ENCODE measurements at places on chromosomes 7 and 10.

DNA sequence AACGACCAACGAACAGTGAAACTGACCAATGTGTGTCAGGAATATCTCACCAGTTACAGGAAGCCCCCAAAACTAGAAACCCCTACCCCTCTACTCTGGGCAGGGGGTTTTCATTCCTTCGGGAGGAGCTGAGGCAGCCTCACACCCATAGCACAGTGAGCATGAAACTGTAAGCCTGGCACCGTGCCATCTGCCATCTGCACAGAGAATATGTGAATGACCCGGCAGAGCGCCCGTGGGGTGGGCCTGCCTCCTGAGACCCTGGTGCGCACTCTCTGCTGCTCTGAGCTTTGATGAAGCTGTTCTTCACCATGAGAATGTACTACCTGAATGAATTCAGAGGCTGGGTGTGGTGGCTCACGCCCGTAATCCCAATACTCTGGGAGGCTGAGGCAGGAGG is 27.1 kb downstream of the DAGLB start:
- DNase-seq, result no peak

GRCh38 chr7:149500201-149500600 is 2.6 kb upstream of the ZNF746 start:
- no peak for DNase-seq

GRCh38 chr7:129610709-129611245 is 743 bp upstream of the NRF1 start:
- no peak for DNase-seq

- DNase-seq, result no peak
Measured at GRCh38 chr7:84113906-84114850, 80.4 kb downstream of the SEMA3A start.

DNA sequence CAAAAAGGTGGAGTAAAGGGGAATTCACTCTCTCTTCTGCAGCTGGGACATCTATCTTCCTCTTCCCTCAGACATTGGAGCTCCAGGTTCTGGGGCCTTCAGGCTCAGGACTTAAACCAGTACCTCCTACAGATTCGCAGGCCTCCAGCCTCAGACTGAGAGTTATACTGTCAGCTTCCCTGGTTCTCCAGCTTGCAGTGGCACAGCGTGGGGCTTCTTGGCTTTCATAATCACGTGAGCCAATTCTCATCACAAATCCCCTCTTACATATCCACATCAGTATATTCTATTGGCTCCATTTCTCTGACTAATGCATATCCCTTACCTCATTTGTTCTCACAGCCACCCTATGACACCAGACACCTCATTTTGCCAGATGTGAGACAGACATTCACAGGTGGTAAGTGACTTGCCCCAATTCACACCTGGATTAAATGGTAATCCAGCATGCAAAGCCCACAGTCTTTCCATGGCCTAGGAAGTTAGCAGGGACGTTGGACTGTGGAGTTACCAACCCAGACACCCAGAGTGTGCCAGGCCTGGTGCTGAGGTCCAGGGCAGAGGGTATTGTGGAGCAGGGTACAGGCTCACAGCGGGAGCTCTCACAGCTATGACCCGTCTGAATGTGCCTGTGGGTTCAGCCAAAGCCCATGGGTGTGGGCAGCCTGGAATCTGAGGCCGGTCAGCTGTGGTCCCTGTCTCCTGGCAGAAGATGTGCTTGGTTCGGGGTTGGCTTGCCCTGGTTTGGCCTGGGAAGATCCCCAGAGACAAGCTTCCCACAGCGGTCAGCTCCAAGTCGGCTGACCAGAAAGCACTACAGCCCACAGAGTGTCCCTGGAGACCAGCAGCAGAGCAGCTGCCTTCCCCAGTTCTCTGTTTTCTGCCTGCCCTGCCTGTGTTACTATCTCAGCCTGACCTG is 18.4 kb upstream of the ZCCHC24 start:
- DNase-seq, result no peak

DNA sequence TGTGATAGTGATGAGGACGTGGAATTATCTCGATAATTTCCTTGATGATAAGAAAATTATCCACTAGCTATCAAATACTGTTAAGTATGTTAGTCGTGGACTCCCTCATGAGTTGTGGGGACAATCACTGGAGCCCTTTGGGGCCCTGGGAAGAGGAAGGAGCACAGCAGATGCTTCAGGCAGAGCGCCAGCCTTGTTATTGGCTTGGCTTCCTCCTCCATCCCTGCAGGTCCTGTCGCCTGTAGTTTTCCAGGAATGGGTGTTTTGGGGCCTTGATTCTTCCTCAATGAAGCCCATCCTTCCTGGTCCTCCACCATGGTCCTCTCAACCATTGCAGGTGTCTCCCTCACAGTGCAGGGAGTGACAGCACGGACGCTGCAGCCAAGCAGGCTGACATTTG is 32.5 kb upstream of the ZNF32 start:
- no peak for DNase-seq

- no peak for DNase-seq
Measured at GRCh38 chr7:147078312-147078711, 961.7 kb downstream of the CNTNAP2 start.

GRCh38 chr7:125661006-125661405 is 731.4 kb upstream of the POT1 start:
- no peak for DNase-seq

DNA sequence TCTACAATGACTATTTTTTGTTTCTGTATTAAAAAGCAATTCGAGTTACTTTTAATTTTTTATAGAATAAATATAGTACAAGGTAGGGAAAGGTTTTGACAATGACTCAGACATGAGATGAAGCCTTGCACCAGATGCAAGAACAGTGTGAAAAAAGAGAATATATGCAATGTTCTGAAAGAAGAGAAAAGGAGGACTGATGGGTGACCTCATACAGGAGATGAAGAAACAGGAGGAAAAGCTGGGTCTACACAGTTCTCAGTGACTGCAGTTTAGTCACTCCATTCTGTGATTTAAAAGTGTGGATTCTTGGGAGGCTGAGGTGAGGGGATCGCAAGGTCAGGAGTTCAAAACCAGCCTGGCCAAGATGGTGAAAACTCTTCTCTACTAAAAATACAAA is 38.3 kb upstream of the YAE1 start:
- no peak for DNase-seq

- no peak for DNase-seq
Measured at GRCh38 chr10:81314471-81314870, 560.5 kb upstream of the NRG3 start.

DNA sequence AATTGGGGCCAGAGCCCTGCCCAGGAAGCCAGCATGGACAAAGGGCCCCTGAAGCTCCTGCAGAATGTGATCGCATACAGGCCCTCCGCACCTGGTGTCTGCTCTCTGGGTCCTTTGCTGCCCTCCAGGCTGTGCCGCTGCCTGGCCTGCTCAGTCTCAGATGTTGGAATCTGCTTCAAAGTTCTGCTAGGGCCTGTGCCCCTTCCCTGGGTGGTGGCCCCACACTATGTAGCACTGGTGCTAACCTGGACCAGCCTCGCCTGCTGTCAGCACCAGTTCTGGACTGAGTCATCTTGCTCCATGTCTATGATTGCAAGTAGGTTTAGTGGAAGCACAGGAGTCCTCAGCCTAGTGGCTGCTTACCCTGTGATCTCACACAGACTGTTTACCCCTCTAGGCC is 6.3 kb downstream of the MAT1A start:
- DNase-seq, result no peak

GRCh38 chr7:30032310-30033125 is 4.3 kb downstream of the PLEKHA8 start:
- DNase-seq, result peak; percentile 31

DNA sequence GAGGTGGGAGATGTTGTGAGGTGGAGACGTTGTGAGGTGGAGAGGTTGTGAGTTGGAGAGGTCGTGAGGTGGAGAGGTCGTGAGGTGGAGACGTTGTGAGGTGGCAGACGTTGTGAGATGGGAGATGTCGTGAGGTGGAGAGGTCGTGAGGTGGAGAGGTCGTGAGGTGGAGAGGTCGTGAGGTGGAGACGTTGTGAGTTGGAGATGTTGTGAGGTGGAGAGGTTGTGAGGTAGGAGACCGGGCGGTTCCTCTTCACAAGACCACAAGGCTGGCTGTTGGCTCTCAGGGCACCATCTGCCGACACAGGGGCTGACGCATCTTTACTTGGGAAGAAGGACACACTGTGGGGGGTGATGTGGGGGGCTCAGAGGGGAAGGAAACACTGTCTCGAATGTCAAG is 34.7 kb upstream of the SHH start:
- DNase-seq, result no peak

DNA sequence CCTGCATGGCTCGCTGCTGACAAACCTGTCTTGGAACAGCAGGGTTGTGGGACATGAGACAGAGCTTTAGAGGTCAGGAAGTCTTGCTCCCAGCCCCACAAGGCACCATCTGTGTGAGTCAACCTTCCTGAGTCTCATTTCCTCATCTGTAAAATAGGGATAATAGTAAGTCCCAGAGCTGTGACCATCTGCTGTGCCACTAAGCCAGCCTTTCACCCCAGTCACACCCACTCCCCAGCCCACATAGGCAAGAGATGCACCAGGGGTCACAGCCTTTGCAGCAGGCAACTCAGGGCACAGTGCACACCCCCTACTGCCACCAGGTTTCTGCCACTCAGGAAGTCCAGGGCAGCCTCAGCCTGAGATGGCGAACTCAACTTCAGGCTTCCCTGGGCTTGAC is 29.4 kb upstream of the CDH23 start:
- no peak for DNase-seq

DNA sequence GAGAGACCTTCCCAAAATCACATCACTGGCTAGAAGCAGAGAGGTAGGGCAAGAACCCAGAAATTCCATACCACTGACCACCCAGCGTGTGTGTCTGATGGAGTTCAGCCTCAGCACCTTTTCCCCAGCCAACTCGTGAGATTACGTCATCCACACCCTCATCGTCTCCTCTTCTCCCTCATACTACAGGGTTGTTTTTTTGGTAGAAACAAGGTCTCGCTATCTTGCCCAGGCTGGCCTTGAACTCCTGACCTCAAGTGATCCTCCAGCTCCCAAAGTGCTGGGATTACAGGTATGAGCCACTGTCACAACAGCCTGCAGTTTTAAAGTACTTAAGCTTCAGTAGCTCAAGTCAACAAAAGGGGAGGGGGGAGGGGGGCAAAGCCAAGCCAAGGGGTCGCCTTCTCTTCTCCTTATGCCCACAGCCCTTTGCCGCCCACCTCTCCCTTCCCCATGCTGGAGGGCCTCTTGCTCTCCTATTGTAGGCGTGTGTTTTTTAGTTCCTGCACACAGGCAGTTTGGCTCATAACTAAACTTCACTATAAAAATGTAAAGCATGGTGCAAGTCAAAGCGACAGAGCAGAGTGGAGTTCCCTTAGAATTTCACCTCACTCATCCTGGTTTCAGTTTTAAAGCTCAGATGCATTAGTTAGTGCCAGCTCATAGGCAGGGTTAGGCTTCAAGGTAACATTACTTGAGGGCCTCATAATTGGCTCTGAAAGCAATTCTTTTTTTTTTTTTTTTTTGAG is 5.2 kb upstream of the PRDX3 start:
- DNase-seq, result no peak

DNA sequence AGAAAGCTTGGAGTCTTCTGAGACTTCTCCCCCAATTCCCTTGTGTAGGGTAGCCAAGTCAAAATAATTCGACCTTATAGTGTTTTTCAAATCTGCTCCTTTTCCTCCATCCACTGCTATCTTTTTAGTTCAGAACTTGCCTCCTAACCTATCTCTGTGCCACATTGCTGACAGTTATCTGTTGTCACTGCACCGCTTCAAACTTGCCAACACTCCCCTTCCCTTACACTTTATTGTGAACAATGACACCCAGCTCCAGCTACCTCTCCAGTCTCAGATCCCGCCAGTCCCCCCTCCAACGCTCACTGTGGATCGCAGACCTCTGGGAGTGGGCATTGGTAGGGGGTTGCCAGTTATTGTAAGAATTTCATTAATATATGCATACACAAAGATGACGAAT is 16.3 kb upstream of the HPS1 start:
- DNase-seq, result no peak

DNA sequence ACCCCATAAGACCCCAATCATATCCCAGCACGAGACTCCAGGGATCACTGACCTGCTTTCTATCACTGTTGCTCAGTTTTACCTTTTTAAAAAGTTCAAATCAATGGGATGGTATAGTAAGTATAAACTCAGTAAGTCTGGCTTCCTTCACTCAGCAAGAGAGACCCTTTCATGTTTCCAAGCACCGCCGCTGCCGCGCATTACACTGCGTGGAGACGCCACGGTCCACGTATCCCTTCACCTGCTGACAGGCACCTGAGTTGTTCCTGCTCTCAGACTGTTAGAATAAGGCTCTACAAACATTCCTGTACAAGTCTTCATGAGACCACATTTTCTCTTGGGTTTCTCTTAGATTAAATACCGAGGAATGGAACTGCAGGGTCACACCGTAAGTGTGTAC is 28.3 kb downstream of the MAD1L1 start:
- no peak for DNase-seq

DNA sequence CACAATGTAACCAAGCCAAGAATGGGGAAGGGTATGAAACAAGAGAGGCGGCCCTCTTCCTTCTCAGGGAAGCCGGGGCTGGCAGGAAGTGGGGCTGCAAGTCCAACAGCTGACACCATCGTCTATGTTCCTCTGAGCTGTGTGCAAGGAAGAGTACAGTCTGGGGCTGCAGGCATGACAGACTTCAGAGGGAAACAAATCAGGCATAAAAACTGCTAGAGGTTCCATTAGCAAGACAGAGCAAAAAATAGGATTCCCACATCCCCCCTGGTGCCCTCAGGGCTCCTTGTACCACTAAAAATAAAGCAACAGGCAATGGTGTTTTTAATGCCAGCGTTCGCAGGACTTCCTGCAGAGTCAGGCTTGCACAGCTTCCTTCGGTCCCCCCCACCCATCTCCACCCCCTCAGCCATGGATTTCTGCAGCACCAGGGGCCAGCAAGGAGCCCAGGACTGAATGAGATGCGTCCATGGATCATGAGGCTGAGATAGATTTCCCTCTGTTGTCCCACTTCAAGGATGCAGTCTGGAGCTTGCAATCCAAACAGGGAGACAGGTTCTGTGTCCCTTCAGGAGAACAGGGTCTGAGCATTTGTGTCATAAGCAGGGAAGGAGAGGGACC is 34.6 kb downstream of the KCNMA1 start:
- DNase-seq, result no peak

DNA sequence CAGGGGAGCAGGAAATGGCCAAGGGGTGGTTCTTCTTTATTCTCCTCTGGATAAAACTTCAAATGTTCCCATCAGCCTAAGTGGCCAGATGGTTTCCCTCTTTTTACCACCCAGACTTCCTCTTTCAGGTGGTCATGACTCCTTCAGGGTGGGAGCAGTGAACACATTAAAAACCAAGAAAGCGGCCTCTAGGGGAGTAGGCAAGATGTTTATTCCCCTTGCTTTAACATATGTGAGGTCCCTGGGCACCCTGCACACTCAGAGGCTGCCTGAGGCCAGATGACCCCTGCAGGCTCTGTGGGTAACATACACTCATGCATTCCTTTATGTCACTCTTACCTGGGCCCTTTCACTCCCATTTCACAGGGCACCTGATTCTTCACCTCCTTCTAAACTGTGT is 357.4 kb downstream of the ABCA13 start:
- DNase-seq, result no peak

- no peak for DNase-seq
Measured at GRCh38 chr7:98251231-98251600, 816 bp downstream of the TECPR1 start.

DNA sequence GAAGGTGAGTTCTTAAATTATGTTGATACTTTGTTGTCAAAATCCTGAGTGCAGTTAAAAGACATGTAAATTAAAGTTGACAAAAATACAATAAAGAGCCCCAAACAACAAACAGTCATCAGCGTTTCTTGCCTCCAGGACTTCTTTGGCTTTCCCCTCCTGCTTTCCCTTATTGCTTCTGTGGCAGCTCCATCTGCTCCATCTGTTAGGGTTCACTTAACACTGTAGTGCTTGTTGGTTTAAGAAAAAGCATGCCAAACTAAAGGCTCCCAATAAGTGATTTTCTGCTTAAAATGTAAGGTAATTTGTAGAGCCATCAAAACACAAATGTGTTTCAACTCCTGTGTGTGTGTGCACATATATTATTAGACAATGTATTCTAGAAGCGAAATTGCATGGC is 254.3 kb upstream of the GNAI1 start:
- DNase-seq, result no peak
